ENCODE measurements at places on chromosomes 1 and 21.

DNA sequence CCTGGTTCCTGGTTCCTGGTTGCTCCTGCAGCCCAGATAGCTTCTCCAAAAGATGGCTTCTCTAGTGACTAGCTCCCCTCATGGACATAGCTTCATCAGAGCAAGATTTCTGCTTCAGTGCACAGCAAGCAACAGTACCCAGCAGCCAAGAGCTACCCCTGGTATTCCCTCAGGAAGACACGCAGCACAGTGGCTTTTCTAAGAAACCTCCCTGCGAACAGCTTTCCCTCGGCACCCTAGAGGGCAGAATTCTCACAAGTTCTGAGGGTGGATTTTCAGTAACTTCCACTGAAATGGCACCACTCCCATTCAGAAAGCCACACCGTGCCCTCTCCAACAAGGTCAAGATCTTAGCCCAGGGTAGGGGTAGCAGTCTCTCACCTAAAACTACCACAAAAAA is 128.2 kb downstream of the EIF4G3 start:
- DNase-seq: no peak

DNA sequence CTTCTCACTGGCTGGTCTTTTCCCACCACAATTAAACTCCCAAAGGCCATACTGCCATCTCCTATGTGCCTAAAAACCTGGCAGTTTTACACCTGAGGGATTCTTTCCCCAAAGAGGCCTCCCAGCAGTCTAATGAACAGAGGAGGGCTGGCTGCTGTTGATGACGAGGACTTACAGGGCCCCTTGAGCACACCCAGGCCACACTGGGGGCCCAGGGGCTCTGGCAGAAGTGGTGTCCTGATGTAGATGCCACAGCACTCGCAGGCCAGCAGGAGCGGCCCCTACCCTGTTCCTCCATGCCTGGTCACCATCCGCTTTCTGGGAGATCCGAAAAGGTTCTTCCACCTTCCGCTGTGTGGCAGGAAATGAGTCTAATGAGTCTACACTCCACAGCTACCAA is 24.2 kb downstream of the POFUT2 start:
- no peak for DNase-seq

- peak; percentile 75 for DNase-seq
Measured at GRCh38 chr1:245956225-245956624, 550.9 kb downstream of the SMYD3 start.

DNA sequence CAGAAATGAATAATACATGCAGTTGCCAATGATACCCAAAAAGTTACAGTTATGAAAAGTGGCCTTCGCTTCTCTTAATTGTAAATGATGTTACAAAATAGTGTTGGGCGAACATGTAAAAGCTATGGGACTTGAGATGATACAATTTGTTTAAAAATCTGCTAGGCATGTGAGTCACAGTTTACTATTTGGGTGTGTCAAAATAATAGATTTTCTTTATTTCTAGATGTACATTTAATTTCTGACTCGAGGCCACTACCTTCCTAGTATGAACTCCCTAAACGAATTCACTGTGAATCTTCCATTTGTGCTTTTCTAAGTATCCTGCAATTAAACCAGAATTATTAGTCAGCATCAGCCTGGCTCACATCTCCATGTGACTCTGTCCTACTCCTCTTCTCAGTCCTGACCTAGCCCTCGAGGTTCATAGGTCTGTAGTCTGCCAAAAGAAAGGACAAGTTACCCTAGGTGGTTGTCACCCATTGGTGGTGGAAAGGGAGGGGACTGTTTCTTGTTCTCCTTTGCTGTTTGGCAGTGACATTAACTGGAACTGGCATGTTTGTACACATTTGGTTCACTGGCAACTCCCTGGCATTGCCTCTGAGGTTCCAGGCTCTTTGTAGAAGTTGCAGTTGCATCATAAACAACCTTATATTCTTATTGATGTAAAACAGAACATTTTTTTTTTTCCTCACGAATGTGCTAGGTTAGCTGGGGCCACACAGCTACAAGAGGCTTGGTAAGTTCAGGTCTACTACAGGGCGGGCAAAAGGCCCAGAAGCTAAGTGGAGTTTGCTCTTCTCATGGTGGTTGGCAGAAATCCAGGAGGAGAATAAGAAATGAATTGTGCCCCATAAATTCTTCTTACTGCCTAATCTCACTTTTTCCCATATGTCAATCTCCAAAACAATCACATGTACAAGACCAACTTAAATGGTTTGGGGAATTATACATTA is 746.5 kb upstream of the ADAMTS5 start:
- no peak for DNase-seq

GRCh38 chr1:202684716-202685115 is 25.5 kb downstream of the SYT2 start:
- DNase-seq: no peak

DNA sequence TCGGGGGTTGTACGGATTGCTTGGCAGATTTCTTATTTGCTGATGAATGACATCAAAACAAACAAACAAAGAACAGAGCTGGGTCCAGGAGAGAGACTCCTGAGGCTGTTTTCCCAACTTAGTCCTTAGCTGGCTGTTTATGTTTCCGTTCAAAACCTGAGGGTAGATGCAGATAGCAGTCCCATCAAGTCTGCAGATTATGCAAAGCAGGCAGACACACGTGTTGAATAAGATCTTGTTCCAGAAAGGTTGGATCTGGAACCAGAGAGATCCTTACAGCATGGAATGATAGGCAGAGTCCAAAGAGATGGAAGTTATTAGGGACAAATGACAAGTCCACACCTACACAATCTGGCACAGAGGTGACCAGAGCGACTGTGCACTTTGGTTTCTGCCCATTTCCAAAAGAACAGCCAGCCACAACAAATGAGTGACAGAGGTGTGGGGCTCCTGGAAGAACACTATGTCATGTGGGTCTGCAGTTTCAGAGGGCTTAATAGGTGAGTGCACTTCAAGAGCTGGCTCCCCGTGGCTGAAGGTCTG is 65.5 kb downstream of the MAN1C1 start:
- no peak for DNase-seq

- DNase-seq: no peak
Measured at GRCh38 chr1:61301824-61302657, 219.7 kb downstream of the NFIA start.

DNA sequence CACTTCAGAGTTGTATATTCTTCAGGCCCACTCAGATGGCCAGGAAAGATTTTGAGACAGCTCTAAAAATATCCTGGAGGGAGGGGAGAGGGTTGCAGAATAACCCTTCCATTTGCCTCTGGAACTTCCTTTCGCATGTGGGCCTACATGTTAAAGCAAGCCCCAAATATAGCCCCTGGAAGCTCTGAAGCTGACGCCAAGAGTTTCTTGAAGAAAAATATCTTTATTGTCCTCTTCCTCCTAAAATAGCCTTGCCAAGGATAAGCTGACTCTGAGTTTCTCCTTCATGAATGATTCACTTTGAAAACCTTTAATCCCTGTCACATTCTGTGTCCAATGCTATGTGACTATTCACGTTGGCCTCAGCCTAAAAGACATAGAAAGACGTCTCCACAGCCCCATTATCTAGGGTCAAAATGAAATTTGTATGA is 6.4 kb downstream of the C1orf116 start:
- DNase-seq: no peak

GRCh38 chr1:10070206-10070605 is 37.4 kb downstream of the UBE4B start:
- no peak for DNase-seq

- no peak for DNase-seq
Measured at GRCh38 chr1:116772648-116773045, 18.4 kb downstream of the CD2 start.

- no peak for DNase-seq
Measured at GRCh38 chr21:44408226-44408625, 47.1 kb upstream of the LRRC3 start.

- DNase-seq: no peak
Measured at GRCh38 chr1:103109311-103109920, 1.1 kb upstream of the COL11A1 start.

DNA sequence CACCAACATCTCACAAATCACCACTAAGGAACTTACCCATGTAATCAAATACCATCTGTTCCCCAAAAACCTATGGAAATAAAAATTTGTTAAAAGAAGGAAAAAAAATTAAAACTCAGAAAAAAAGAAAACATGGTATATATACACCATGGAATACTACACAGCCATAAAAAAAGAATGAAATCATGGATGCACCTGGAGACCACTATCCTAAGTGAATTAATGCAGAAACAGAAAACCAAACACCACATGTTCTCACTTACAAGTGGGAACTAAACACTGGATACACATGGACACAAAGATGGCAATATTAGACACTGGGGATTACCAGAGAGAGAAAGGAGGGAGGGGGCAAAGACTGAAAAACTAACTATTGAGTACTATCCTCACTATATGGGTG is 50.4 kb downstream of the ZSWIM5 start:
- DNase-seq: no peak

- no peak for DNase-seq
Measured at GRCh38 chr1:77834771-77835334, 53.6 kb upstream of the NEXN start.

- DNase-seq: no peak
Measured at GRCh38 chr21:39114871-39115575, 68.2 kb downstream of the PSMG1 start.

Measured in CD4-positive, alpha-beta T cell treated with Interleukin-21 for 1 hour (primary cell).